ENCODE measurements at places on chromosomes 3 and 15.

DNA sequence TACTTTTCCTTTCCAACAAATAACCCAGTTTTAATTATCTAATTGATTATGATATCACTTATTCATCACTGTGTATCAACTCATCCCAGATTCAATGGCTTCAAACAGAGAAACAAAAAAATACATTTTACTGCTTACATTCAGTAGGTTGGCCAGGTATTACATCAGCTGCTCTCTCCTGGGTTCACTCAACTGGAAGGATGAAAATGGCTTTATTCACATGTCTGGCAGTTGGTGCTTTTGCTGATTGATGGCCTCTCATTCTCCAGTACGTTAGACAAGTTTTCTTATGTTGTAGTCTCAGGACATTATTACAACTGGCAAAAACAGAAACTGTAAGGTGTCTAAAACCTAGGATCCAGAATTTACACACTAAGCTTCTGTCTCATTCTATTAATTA is 811.0 kb upstream of the ALCAM start:
- DNase-seq = no peak

DNA sequence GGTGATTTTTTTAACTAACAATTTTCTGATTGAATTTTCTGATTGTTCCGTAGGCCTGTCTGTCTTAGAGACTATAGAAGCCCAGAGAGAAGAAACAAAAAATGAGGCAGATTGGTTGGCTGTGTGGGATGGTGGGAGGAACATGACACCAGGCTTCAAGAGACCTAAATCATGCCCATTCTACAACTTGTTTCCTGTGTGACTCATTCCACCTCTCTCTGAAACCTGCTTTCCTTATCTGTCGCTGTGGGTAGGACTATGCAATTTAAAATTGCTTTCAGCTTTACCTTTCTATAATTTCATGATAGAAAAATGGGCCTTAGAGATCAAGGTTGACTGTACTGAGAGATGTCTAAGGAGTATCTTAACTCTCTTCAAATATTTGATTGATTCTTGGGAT is 44.5 kb downstream of the OXNAD1 start:
- DNase-seq = peak; percentile 71

DNA sequence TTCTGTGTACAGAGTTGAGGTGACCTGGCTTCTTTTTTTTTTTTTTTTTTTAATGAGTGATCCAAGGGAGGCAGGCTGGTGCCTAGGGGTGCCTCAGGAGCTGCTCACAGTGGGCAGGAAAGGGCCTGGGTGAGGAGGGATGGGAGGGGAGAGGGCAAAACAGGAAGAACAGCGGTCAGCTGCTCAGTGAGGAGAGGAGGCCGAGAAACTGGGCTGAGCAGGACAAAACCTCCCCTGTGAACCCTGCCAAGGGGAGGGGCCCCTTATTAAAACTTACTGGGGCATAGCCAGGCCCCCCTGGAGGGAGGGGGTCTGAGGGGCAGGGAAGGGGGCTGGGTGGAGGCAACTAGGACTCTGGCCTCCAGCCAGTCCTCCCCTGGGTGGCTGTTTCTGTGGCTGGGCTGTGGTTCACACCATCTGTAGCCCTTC is 3.5 kb downstream of the PLEKHO2 start:
- DNase-seq = no peak

DNA sequence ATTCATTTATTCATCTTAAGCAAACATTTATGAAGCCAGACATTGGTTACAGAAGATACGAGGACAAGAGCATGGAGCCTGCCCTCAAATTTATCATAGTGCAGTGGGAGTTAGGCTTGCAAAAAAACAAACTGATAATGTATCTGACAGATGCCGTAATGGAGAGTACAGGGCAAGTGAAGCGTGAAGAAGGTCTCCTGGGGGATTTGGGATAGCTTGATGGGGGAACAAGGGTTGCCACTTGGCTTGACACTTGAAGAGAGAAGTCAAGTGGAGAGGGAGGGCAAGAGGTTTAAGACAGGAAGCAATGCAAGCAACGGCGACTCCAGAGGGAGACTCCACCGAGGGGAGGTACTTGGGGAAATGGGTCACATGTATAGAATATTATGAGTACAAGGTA is 129.3 kb downstream of the SSR3 start:
- DNase-seq = no peak

DNA sequence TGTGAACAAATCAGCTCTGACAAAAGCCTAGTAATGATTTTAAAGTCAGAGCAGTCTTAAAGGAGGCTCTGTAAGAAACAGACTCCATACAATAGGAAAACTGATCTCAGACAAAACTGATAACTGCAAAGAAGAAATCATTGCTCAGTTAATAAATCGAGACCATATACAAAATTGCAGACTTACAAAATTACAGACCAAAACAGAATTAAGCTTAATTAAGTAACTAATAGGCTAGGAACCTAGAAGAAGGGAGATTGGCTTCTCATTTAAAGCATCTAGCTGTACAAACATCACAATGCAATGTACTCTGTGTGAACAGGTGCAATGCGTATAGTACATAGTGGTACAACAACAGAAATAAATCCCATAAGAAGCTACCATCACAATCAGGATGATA is 46.3 kb downstream of the ZBTB20 start:
- no peak for DNase-seq

DNA sequence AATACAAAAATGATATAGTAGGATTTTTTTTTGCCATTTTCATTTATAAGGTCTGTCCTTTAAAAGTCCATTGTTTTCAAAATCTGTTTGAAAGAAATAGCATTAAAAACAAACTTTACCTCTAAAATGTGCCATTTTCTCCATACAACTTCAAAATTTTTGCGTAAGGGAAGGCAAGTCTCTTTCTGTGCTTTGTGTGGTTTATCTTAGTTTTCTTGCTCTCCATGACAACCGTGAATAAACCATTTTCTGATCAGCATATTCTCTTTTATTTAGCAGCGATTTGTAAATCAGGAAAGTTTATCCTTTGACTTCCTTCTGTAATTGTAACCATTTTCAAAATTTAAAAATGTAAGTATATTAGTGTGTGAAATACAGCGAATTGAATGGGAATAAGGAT is 147.9 kb upstream of the CGNL1 start:
- DNase-seq = no peak

GRCh38 chr15:64122444-64122843 is 26.7 kb downstream of the SNX1 start:
- no peak for DNase-seq

DNA sequence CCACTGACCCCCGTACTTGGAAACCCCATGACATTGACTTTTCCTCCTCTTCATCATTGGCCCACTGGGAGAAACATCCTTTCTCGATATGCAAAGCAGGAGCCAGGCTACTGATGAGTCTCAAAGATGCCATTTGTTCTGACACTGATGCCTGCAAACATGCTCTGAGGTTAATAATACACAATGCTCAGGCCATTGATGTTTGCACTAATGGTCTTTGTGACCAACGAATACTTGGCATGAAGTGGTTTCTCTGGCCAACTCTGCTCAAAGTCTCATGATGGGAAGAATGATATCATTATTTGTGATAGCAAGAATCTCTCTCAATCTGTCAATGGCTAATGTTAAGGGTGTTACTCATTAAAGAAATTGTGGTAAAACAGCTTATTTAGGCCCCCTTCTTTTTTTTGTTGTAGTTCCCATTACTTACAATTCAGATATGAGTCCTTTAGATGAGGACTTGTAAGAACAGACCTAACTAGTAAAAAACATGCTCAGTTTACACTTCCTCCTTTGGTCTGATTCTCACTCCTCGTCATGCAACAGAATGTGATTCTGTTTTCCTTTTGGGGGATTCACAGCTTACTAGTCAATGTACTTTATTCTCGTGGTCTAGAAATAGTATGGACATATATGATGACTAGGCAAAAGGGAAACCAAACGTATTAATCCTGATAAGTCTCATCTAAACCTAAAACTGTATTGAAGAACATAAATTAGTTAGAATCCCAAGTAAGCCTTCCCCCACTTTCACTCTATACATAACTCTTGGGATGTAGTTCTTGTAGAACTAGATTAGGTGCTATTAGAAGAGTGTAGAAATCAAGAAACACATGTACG is 488.8 kb upstream of the DPPA4 start:
- DNase-seq = no peak

DNA sequence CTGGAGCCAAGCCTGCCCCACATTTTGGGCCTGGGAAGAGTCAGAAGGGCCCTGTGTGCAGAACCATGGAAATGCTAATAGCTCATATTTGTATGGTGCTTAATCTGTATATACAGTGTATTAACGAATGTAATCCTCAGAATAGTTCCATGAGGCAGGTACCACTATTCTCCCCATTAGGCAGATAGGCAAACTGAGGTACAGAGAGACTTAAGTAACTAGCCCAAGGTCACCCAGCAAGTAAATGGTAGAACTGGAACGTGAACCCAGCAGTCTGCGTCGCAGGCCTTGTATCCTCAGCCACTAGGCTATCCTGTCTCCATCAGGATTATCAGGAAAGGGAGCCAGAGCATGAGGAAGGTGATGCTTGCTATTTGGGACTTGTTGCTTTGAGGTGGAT is 28.0 kb upstream of the GLCE start:
- DNase-seq = no peak

GRCh38 chr3:72375237-72376076 is 472.8 kb downstream of the SHQ1 start:
- DNase-seq = peak; percentile 37

GRCh38 chr3:119342176-119342575 is 48.0 kb downstream of the ARHGAP31 start:
- DNase-seq = no peak

GRCh38 chr3:36786921-36787890 is 22.9 kb upstream of the DCLK3 start:
- DNase-seq = no peak

- no peak for DNase-seq
Measured at GRCh38 chr15:55106155-55106554, 90.6 kb downstream of the RSL24D1 start.

DNA sequence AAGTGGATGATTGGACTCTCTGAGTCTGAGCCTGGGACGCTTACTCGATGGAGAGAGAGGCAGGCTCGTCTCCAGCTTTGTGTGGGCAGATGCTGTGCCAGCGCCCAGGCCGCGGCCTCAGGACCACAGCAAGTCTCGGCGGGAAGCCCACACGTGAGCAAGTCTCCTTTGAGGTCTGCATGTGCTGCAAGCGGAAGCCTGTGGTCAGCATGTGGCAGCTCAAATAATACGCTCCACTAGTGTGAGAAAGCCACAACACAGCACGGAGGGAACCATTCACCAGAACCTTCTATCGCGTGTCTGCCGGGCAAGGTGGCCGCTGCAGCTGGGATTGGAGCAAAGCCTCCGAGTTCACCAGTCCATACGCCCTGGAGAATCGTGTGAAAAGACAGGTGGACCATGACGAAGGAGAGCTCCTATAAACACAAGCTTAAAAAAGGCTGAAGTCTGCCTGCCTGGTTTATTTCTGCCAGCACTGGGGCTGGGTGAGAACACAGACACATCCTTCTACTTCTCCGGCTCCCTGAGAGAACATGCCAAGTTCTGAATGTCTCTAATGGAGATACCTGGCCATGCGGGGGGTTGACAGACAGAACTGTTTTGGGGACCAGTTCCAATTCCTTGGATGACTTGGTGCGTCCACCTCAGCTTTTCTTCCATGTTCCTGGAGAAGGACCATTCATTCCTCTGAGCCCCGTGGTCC is 82.0 kb upstream of the LRIG1 start:
- peak; percentile 46 for DNase-seq

GRCh38 chr3:156630081-156630772 is 44.2 kb upstream of the TIPARP start:
- DNase-seq = no peak

GRCh38 chr3:172315401-172316091 is 132.7 kb downstream of the GHSR start:
- DNase-seq = no peak

DNA sequence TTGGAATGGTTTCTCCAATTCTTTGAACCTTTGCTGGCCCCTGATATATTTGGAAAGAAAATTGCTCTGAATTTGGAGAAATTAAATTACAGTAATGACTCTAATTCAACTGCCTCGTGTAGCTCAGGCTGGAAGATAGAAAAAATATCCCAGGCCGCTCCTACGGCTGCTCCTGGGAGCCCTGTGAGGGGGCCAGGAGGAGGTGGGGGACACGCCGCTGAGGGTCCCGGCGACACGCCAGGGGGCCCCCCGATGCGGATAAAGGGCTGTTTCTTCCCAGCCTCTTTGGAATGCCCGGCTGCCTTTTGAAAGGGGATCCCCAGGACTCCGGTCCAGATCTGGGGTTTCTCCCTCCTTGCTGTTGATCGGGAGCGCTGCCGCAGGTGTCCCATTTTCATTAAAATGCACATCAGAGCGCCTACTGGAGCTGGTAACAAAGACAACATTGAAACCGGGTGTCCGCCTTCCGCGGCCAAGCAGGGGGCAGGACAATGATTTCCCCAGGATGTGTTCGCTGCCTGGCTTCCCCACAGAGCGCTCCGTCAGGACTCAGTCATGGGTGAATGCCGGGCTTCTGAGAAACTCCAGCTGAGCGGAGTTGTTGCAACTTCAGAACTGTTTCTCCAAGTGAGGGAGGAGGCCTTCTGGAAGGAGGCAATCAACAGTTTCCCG is 200.1 kb upstream of the KBTBD8 start:
- DNase-seq = no peak

DNA sequence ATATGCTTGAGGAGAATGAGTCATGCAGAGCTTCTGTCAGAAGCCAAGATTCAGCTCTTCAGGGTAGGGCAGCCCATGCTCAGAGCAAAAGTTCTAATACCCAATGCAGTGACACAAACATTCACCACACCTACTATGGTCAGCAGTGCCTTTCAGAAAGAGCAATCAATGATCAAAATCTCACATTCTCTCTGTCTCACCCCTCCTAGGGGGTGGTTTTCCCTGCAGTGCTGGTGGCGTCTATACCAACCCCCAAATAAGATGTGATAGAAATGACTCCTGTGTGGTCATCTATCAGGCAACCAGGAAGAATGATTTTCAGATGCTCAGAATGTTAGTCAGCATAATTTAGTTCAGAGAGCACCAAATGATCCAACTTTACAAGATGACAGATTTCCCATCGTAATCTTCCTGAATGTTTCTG is 385.3 kb downstream of the NTRK3 start:
- DNase-seq = no peak

- DNase-seq = no peak
Measured at GRCh38 chr15:92725171-92725570, 69.6 kb upstream of the FAM174B start.

- no peak for DNase-seq
Measured at GRCh38 chr3:127711021-127711695, 38.4 kb downstream of the ABTB1 start.

- no peak for DNase-seq
Measured at GRCh38 chr15:69253156-69253555, 45.6 kb upstream of the PAQR5 start.

- peak; percentile 56 for DNase-seq
Measured at GRCh38 chr3:16305111-16305541, 40.1 kb downstream of the OXNAD1 start.

All from CD4-positive, alpha-beta T cell treated with Interleukin-6 for 4 hours (primary cell).